SK-N-MC (cell line): ENCODE measurements at places on chromosomes 2 and 18.
A peak's percentile ranks its signal among the peaks of the same experiment; 100 is the strongest.

DNA sequence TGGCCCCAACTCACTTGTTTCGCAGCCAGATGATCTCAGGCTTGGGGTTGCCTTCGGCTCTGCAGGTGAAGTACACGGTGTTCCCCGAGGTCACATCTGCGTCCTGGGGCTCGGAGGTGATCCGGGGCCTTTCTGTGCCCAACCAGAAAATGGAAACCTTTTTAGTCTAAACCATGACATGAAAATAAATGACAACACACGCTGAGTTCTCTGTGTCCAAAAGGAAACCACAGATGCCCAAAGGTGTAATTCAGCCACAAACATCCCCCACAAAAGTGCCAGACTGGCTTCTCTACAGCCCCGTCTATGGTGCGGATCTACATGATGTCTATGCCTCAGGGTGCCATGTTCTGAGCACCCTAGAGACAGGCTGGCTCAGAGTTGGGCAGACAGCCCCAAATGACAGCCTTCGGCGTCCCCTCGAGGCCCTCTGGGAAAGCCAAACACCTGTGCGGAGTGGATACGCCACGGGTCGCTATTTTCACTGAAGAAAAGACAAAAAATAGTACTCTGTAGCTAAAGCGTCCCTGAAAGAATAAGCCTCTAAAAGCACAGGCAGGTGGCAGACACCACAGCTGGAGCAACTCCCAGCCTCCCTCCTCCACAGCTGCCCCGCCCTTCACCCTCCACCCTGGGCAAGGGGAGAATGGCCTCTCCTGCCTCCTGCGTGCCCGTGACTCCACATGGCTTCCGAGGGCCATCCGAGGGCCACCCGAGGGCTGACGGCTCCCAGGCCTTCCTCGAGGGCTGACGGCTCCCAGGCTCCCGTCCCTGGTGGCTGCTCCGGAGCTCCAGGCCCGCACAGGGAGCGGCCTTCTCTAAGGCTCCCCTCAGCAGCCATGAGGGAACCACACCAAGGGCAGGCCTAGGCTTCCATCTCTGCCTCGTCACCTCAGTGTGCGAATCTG is 67.1 kb downstream of the PXDN start:
- no peak for DNase-seq

- no peak for DNase-seq
Observed at GRCh38 chr2:72116081-72116533, 31.6 kb downstream of the CYP26B1 start.

GRCh38 chr2:199144036-199144435 is 313.7 kb downstream of the SATB2 start:
- DNase-seq = no peak

- no peak for DNase-seq
Observed at GRCh38 chr2:175147186-175147585, 20.8 kb downstream of the ATF2 start.

DNA sequence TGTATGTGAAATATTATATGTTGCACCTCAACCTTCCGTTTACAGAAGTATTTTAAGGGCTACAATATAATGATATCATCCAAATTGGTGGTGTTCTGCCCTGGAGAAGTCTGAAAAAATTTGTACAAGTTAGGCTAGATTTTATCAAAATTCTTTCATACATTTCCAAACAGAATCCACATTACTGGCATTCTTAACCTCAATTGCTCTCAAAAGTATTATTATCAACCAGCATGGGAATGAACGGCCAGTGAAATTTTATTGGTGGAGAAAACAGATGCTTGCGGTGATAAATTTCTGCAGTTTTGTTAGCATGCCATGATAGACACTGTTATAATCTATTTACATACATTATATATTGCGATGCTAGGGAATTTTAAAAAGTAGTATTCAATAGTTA is 88.3 kb upstream of the TFPI start:
- no peak for DNase-seq

GRCh38 chr2:226048611-226049010 is 649.1 kb downstream of the NYAP2 start:
- peak; percentile 6 for DNase-seq

DNA sequence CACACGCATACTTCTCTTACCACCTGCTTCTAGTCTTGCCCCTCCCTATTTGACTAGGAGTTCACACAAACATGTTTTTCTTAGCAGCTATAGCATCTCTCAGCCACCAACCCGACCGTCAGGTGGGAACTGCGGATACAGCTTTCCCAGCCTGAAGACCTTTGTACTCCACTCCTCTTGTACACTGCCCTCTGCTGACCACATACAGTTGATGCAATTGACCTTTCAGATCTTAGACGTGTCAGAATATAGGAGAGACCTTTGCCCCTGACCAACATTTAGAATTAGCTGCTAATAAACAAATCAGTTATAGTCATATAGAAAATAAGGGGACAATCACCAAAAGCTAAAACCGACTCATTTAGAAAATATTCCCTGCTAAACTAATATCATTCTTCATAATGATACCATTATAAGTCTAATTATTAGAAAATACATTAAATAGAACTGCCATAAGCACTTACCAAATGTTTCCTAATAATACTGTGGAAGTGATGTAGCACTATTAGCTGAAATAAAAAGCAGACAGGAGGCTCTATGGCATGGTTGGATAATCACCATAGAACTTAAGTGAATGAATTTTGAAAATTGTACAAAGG is 208.4 kb downstream of the RAD51AP2 start:
- no peak for DNase-seq

DNA sequence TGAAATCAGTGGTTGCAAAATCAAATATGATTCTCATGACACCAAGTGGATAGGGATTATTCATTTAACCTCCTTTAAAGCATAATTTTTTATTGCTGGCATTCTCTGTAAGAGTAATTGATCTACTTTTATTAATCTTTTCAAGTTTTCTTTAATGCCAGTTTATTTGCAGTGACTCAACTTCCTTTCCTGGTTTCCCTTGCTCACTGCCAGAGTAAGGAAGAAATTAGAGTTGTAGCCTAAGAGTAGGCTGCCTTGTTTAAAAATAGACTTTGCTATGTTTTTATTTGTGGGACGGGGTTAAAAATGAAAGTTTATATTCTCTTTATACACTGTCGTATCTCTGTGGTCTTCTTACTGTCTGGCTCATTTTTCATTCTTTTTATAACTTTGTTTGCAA is 148.6 kb downstream of the WDR7 start:
- DNase-seq = peak; percentile 24

DNA sequence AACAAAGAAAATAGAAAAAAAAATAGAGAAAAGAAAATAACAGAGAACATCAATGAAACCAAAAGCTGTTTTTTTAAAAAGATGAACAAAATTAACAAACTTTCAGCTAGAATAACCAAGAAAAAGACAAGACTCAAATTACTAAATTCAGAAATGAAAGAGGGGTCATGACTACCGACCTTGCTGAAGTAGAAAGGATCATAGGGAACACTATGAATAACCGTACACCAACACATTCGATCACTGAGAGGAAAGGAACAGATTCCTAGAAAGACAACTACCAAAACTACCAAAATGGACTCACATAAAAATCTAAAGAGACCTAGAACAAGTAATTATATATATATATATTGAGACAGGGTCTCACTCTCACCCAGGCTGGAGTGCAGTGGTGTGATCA is 37.4 kb upstream of the DTNB start:
- DNase-seq = no peak

GRCh38 chr2:118772487-118773200 is 74.8 kb downstream of the EN1 start:
- no peak for DNase-seq
